ENCODE measurements at places on chromosomes 2 and 18.

- DNase-seq, result no peak
These were observed 103.8 kb upstream of the OSR1 start for GRCh38 chr2:19462256-19462645.

DNA sequence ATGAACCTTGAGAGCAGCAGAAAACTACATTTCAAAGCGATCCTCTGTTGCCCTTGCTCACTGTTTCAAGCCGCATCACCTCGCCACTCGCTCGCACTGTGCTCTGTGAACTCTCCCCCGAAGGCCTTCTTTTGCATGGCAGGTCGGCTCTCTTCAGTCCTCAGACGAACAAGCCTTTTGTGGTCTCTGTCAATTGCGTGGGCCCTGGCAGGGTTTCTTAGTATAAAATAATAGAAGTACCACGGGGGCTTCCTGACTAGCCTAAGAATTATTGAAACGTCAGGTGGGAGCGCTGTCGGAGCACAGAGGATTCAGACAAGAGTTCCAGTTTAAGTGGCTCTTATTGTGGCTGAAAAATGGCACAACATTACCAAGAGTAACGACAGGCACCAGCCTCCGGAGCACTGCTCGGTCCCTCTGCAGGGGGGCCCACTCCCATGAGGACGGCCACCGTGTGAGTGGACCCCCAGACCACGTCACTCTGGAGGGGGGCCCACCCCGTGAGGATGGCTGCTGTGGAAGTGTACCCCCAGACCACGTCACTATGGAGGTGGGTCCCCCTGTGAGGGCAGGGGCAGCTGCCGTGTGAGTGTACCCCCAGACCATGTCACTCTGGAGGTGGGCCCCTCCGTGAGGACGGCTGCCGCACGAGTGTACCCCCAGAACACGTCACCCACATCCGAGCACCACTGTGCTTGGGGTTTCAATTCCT is 237.7 kb downstream of the HDAC4 start:
- no peak for DNase-seq

- no peak for DNase-seq
These were observed 55.7 kb downstream of the CCDC93 start for GRCh38 chr2:117958186-117958585.

- DNase-seq, result no peak
These were observed 57.8 kb downstream of the SPRED2 start for GRCh38 chr2:65374575-65374974.

DNA sequence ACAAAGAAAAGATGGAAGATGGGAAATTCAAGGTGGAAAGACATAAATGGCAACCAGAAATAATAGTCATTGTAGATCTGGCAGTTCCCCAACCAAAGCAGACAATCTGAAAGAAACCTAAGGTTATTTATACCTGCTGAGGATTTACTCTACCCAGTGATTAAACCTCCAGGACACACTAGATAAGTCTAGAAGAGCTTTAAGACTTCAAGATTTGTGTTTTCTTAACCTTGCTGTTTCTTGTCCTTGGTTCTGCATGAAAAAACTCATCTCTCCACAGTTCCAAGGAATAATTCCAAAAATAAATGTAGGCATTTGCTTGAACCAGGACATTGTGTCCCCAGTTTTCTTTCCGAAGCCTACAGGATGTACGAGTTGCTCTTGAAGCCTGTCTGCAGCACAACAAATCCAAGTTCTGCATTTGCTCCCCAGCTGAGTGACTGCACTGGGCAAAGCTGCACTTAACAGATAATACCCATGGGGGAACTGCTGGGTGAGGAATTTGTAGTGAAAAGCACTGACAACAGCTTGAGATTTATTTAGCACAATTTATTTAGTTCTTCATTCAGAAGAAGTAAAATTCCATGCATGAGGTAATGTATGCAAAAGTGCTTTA is 19.8 kb downstream of the DTNA start:
- DNase-seq, result no peak
